LoVo (cell line): ENCODE measurements at places on chromosomes 5 and 9.

GRCh38 chr5:152400846-152401245 lies 4.2 kb downstream of the NMUR2 start:
- DNase-seq, result no peak

GRCh38 chr9:131525643-131526565 lies 5.2 kb downstream of the UCK1 start:
- DNase-seq, result no peak

DNA sequence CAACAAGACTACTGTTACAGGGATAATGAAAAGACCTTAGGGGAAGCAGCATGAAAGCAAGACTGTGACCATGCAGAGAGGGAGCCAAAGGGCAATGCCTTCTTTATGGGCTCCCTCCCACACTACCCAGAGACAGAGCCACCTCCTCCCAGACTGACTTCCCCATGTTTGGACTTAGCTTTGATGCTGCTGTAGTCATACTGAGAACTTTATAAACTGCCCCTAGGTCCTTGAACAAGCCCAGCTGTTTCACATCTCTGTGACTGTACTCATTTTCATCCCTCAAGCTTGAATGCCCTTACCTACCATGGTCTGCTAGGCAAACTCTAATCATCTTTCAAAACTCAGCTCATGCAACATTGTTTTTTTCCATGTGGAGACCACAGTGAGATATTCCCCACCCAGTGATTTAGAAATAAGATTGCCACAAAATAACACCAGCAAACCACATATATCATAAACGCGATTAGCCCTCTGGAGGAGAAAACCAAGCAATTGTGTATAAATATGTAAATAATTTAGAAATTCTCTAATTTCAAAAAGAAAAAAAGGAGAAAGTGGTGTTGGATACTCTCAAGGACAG lies 23.4 kb upstream of the FAM169A start:
- no peak for DNase-seq

- DNase-seq, result no peak
Measured at GRCh38 chr5:2633992-2634391, 117.5 kb downstream of the IRX2 start.

GRCh38 chr5:126138281-126138931 lies 284.8 kb upstream of the GRAMD2B start:
- DNase-seq, result no peak

DNA sequence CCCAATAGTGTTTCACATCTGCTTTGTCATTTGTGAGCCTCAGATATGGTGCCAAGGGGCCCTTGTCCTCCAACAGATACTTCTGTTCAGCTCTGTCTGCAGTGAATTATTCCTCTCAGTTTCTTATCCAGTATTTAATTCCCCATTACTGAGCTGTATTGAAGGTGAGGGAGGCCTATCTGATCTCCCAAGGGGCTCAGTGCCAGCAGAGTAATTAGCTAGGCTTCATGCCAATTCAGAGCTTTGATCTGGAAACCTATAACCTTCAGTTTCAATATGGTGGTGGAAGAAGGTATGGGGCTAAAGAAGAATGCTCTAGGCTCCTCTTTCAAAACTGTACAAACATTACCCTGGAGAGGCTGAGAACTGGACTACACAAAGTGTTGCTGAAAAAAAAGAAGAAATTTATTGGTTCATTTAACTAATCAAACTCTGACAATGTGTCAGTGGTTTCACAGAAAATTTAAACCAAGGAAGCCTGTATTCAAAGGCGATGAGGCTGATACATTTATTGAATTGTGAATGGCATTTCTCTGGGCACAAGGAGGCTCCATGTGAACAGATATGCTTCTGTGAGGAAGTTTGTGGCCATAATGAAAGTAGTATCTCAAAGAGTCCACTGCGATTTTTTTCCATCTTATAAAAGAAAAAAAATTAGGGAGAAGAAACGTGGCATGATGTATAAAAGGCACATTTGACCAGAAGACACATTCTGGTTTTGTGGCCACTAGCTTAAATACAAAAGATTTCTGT lies 397.8 kb downstream of the TLE4 start:
- DNase-seq, result no peak

- no peak for DNase-seq
Measured at GRCh38 chr9:80789831-80790230, 899.5 kb downstream of the TLE1 start.

DNA sequence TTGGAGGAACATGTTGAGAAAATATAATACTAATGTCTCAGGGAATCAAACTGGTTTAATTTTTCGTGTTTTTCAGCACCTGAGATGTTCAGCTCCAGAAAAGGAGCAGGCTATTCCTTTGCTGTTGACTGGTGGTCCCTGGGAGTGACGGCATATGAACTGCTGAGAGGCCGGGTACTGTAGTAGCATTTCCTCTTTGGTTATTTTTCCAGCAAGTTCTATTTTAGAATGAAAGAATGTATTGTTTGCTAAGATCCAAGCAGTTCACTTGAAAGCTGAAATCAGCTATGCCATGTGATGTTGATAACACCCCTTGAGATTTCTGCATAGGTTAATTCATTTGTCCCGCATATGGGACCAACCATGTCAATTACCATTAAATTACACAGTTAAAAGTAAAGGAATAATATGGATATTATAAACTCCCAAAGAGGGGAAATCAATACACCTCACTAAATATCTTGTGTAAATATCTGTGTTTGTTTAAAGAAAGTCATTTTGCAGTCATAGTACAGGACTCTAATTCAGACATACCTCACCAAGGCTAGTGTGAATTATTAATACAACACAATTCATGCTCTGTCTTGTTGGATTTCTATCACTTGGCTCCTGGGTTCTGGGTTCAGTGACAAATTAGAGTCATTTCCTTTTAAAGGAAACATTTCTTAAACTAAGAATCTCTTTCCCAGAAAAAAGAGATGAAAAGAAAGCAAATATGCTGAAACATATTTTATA lies 126.8 kb downstream of the STK32A start:
- DNase-seq, result no peak

GRCh38 chr9:94779031-94779430 lies 52.5 kb downstream of the AOPEP start:
- no peak for DNase-seq

- DNase-seq, result no peak
Measured at GRCh38 chr5:149939546-149939945, 5.0 kb downstream of the PDE6A start.

- no peak for DNase-seq
Measured at GRCh38 chr5:137400571-137400970, 98.6 kb downstream of the SPOCK1 start.

DNA sequence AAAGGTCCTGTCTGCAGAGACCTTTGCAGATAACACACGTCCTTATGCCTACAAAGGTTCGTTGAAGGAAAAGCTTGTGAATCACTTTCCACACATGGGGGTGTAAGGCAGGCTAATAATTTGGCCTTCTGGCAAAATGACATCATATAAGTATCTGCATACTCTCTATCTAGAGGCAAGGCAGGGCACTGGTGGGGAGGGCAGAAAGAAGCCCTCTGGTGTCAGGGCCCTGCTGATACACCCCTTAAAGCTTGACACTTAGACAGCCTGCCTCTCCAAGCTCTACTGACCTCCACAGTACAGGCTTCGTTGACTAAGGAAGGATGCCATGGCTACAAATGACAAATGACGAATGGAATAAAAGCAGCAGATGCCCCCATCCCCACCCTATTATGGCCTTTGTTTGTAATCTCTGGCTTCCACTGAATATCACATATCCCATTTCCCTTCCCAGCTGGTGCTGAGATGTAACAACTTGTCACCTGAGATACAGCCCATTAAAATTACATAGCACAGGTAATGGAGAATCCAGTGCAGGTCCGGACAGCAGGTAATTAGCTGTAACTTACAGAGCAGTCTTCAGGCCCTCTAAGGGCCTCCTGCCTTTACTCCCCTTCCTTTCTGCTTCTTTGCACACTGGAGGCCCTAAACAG lies 76.9 kb upstream of the IFNK start:
- no peak for DNase-seq

DNA sequence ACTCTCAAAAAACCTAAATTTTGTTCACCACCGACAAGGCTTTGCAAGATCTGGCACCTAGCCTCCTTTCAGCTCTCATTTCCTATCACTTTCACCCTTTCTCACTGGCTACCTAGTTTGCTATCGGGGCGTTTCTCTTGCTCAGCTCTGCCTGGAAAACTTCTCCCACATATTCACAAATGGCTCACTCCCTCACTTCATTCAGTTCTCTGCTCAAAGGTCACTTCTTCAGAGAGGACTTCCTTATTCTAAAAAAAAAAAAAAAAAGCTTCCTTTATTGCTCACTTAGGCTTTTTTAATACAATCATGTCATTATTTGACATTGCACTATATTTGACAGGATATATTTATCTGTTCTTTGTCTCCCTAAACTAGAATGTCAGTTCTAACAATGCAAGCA lies 2.1 kb upstream of the SLC25A46 start:
- DNase-seq, result peak; percentile 58

- no peak for DNase-seq
Measured at GRCh38 chr9:123312306-123312877, 43.6 kb upstream of the CRB2 start.

DNA sequence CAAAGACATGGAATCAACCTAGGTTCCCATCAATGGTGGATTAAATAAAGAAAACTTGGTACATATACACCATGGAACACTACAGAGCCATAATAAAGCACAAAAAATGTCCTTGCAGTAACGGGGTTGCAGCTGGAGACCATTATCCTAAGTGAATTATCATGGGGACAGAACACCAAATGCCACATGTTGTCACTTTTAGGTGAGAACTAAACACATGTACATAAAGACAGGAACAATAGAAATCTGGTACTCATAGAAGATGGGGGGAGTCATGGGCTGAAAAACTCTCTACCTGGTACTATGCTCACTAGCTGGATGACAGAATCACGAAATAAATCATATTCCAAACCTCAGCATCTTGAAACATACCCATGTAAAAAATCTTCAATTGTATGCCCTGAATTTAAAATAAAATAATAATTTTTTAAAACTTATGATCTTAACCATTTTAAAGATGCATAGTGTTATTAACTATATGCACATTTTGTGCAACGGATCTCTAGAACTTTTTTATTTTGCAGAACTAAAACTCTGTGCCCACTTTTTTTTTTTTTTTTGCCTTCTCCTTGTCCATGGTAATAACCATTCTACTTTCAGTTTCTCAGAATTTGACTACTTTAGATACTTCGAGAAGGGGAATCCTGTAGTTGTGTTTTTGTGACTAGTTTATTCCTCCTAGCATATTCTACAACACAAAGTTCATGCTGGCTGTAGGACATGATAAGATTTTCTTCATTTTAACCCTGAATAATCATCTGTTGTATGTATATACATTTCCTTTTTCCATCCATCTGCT lies 1081.6 kb upstream of the ACO1 start:
- no peak for DNase-seq
